CD4-positive, alpha-beta T cell treated with Interleukin-6 for 4 hours (primary cell): ENCODE measurements at places on chromosomes 13 and 19.

- peak; percentile 36 for DNase-seq
These were observed 11.5 kb upstream of the CCDC97 start for GRCh38 chr19:41298348-41298964.

GRCh38 chr13:86729206-86729605, 930.0 kb upstream of the SLITRK6 start:
- DNase-seq, result no peak

DNA sequence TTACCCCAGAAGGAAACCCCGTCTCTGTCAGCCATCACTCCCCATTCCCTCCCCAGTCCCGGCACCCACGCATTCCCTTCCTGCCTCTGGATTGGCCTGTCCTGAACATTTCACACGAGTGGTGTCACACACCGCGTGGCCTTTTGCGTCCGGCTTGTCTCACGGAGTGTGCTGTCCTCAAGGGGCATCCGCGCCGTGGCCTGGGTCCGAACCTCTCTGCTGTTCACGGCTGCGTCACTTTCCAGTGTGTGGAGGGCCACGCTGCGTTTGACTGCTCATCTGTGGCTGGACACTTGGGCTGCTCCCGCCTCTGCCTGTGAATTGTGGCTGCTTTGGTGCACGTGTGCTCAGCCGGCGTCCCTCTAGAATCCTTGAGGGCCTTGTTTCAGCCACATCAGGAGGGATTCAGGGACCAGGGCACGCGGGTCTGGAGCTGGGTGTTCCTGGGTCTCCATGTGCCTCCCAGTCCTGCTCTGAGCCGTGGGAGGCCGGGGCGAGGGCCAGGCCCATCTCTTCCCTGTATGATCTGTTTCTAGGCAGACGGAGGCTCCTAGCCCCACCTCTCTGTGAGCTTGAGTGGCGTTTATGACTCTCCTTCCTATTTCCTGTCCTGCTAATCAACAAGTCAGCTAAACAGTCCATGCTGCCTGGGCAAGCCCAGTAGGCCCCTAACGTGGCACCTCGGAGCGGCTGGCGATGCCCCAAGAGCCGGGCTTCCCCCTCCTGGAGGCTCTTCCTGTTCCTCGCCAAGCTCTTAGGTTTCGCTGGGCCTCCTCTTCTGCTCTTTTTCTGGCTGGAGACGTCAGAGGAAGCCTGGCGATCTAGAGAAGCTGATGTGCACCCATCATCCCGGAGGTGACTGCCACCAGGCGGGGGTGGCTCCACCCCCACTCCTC, 8.1 kb downstream of the STK11 start:
- DNase-seq, result peak; percentile 55

DNA sequence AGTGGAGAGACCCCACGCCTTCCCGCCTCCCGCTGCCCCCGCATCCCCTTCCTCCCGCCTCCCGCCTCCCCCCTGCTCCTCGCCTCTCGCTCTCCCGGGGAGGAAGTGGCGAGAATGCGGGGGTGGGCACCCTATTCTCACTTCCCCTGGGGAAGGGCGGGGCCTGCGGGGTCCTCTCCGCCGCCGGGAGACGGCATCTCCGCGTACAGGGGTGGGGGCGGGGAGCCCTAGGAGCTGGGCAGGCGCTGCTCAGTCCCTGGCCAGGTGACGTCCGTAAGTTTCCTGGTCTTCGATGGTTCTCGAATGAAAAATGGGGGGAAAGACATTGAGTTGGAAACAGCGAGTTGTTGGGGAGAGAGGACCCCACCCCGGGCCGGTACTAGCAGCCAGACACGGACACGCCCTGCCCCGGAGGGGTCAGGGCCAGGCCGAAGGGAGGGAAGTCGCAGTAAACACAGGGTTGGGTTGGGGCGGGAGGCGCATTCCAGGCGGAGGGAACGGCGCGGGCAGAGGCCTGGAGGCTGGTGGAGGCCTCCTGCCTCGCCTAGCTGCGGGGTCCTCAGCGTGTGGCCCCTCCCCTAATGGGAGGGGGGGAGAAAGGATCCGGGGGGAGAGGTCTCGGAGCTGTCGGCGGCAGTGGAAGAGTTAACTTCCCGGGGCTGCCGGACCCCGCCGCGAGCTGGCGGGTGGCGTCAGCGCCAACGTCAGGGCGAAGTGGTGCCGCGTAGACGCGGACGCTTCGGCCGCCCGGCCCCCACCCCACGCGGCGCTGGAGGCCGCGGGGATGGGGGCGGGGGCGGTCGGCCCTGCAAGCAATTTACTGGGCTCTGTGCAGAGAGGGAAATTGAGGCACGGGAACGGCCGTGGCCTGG, 10.4 kb upstream of the JUND start:
- DNase-seq, result peak; percentile 82

DNA sequence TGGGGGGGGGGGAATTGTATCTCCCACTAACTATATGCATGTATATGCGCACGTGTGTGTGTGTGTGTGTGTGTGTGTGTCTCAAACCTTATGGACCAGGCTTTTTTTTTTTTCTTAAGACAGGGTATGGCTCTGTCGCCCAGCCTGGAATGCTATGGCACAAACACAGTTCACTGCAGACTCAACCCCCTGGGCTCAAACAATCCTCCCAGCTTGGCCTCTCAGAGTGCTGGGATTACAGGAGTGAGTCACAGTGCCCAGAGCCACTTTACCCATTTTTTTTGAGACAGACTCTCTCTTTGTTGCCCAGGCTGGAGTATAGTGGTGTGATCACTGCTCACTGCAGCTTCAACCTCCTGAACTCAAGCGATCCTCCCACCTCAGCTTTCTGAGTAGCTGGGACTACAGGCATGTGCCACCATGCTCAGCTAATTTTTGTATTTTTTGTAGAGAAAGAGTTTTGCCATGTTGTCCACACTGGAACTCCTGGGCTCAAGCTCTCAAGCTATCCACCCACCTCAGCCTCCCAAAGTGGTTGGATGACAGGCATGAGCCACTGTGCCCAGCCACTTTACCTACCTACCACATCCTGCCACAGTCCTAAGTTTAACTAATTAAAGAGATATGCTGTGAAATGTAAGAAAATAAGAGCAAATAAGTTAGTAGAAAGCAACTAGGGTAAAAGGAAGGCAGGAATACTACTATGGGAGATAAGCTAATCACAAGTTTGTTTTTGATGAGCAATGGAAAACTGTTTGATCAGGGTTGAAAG, 2.4 kb downstream of the ZMYM5 start:
- peak; percentile 37 for DNase-seq

DNA sequence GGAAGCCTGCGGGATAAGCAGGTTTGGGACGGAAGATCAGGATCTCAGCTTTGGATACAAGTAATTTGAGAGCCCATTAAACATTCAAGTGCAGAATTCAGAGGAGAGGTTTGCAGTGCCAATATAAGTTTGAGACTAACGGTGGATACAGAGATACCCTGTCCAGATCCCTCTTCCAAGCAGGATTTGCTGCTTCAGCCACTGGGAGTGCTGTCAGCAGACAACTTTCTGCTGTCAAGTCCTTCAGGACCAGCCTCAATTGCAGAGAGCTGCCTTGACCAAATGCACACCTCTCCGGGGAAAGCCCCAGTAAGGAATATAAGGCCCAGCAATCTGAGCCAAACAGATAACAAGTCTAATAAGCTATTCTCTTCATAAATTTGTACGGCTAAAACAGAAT, 46.1 kb upstream of the ZNF780A start:
- no peak for DNase-seq

DNA sequence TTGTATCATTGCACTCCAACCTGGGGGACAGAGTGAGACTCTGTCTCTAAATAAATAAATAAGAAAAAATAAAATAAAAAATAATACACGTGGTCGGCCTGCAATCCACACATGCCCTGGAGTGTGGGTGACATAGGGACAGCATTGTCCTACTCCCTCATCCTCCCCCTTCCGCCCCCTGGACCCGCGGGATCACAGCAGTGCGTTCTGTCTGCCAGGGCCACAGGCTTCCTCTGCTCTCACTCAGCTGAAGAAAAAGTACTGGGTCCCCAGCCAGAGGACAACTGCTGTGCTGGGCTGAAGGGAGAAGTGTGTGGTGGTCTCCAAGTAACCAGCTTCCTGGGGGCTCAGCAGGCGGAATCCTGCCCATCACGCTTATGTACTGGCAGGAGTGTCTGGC, 6.3 kb downstream of the BCAT2 start:
- no peak for DNase-seq

DNA sequence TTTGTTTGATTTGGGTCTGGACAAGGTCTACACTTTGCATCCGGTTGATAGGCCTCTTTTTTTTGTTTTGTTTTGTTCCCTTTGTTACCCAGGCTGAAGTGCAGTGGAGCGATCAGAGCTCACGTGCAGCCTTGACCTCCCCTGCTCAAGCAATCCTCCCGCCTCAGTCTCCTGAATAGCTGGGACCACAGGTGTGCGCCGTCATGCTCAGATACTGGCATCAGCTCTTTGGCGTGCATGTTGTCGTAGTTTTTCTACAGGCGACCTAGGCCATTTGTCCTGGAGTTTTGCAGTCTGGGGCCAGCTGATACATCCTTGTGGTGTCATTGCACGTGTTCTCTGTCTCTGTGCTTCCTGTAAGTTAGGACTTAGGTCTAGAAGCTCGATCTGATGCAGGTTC, 16.3 kb downstream of the PAK4 start:
- no peak for DNase-seq

- no peak for DNase-seq
These were observed 58.4 kb downstream of the RASA3 start for GRCh38 chr13:114073881-114074612.

DNA sequence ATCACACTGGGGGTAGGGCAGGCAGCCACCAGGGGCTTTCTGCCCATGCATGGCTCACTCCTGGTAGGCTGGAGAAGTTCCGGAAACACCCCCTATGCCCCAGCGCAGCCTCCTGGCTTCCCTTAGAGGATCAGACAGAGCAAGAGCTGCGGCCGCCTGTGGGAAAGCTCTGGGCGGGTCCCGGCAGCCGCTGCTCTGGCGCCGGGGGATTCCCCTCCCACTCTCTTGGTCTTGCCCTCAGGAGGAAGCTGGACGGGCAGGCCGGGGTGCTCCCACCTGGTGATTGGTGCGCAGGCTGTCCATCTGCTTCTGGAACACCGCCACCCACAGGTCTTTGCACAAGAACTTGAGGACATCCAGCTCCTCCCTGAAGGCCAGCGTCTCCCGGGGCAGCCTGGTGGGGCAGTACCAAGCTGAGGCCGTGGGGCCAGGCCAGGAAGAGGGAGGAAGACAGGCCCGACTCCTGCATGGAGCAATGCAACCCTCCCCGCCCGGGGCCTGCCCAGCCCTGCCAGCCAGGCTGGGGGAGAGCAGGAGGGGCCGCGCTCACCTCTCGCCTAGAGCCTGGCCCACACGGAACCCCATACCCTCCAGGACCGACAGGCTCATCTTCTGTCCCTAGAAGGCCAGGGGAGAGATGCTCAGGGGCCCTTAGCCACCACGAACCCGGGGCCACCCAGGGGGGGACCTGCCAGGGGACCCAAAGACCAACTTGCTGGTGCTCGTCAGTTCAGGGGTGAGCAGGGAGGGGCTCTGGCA, 4.0 kb upstream of the NKPD1 start:
- peak; percentile 61 for DNase-seq

- no peak for DNase-seq
These were observed 2.4 kb downstream of the TEX101 start for GRCh38 chr19:43416951-43417623.
